ENCODE measurements at places on chromosomes 1 and 21.

DNA sequence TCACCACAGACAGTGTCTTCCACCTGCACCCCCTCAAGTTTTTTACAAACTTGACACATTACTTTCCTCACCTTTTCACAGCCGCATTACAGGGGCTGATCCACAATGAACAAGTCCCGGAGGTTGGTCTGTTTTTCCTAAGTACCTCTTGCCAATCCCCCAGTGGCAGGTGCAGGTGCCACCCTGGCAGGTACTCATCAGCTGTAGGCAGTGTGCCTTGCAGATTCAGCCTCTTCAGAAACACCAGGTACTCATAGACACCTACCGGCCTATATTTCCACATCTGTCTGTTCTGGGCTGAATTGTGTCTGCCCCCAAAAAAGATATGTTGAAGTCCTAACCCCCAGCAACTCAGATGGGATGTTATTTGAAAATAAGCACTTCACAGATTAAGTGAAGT is 81.4 kb upstream of the CNIH3 start:
- DNase-seq, result no peak

DNA sequence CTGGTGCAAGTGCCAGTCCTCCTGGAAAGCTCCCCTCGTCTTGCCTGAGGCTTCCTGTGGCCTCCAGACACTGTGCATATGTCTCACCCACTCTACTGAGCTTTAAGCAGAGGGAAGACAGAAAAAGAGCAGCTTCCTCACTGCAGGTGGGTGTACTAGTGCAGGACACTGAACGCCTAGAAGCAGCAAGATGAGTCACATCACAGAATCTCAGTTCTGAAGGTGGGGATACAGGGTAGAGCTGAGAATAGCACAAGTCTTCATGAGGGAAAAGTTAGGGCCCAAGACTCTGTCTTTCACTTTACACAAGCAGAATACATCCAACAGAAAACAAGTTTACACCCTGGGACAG is 37.4 kb downstream of the PCAT6 start:
- DNase-seq, result no peak

- no peak for DNase-seq
These were observed 17.0 kb upstream of the REG4 start for GRCh38 chr1:119828266-119828665.

GRCh38 chr1:227234998-227235405 is 83.3 kb downstream of the CDC42BPA start:
- DNase-seq, result peak; percentile 26

- DNase-seq, result no peak
These were observed 30.4 kb downstream of the VAV3 start for GRCh38 chr1:107934578-107934977.

GRCh38 chr1:229381234-229381633 is 38.4 kb upstream of the CCSAP start:
- DNase-seq, result no peak

DNA sequence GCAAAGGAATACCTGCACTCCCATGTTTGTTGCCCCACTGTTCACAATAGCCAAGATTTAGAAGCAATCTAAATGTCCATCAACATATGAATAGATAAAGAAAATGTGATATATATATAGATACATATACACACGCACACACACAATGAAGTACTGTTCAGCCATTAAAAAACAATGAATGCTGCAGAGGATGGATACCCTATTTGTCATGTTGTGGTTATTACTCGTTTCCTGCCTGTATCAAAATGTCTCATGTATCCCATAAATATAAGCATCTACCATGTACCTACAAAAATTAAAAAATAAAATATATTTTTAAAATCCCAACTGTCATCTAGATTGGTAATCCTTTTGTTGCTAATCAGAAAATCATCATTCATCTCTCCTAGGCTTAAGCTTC is 634.8 kb upstream of the ADGRL2 start:
- no peak for DNase-seq

GRCh38 chr1:11802973-11803885 is 2.5 kb downstream of the MTHFR start:
- DNase-seq, result peak; percentile 94

- DNase-seq, result no peak
These were observed 23.6 kb upstream of the DDX59 start for GRCh38 chr1:200693327-200693726.

DNA sequence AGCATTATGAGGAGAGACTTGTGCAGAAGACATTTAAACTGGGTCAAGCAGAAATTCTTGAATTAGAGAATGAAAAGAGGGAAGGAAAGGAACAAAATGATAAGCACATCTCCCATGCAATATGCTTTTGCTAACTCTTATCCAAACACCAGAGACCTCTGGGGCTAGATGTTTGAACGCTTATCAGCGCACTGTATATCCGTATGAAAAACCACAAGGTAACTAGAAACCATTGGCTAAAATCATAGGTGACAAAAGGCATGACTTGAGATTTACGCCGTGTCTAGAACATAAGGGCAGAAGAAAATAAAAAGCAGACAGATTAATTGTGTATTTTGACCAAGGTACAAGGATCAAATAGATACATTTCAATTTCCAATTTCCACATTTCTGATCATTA is 38.0 kb upstream of the TIAM1 start:
- no peak for DNase-seq

- peak; percentile 37 for DNase-seq
These were observed 91.5 kb downstream of the IER5 start for GRCh38 chr1:181179987-181180365.

DNA sequence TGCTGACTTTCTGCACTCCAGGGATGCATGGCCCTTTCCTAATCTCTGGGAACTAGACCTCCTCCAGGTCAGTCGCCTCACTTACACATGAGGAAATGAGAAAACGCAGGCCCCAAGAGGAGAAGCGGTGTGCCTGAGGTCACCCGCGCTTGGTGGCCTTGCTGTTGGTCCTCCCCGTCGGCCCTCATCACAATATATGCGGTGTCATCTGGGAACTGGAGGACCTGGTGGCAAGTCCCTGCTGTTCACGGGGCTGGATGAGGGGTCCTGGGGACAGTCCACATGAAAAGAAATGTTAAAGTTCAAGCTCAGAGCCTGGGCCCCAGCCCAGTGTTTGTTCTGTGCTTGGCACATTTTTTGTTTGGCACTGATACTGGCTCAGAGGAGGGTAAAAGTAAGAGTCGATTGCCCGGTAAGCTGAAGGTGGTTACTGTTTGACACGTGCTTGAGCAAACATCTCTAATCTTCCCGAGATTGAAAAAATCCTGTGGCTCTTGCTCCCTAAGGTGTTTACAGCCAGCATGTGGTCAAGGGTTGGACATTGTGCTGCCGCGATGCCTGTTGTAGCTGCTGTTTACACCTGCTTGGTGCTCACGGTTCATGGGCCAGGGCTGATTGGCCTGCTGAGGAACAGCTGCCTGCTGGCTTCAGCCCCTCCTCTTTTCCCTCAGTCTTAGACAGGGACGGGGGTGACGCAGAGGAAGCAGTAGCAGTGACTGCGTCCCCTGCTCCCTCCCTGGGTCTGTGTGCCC is 5.2 kb downstream of the COQ8A start:
- DNase-seq, result no peak

DNA sequence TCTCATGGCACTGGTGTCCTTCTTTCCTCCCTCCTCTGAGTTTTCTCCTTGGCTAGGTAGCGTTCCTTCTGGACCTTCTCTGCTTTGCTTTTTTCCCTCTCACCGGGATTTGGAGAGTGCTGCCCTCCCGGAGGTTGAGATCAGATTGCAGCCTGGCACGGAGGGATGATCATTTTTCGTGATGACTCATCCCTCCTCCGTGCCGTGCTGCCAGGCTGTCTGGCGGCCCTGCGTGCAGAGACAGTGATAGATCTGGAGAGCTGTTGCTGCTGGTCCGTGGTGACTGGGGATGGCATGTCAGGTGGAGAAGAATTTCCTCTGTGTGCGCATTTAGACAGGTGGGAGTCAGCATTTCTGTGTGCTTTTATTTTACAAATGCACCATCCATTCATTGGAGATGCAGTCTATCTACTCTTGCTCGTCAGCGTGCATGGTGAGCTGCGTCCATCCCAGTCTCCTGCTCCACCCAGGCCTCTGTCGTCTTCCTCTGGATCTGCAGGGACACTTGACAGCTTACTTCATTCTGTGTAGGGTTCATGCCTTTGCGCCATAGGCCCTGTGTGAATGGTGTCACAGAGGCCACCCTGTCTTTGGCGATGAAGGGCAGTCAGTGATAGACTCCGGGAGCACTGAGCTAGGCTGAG is 104.4 kb downstream of the PCBP3 start:
- DNase-seq, result no peak

DNA sequence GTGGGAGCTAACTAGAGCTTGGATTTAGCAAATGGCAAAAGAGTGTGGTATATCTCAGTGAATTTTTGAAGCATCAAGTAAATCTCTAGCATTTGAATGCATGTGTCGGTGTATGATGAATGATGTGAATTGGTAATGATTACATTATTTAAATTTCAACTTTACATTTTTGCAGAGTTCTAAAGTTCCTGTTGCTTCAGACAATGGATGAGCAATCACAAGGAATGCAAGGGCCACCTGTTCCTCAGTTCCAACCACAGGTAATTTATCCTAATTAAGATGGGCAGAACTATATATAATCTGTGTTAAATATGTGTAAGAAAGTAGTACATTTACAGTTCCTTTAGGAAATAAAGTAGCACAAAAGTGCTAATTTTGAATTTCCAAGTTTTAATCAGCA is 75.6 kb downstream of the NEK7 start:
- no peak for DNase-seq

- no peak for DNase-seq
These were observed 146.9 kb downstream of the MIS18A start for GRCh38 chr21:32131960-32132359.

GRCh38 chr1:78122389-78122788 is 76.6 kb downstream of the GIPC2 start:
- DNase-seq, result no peak

- DNase-seq, result no peak
These were observed 820 bp upstream of the TTF2 start for GRCh38 chr1:117059334-117059677.

DNA sequence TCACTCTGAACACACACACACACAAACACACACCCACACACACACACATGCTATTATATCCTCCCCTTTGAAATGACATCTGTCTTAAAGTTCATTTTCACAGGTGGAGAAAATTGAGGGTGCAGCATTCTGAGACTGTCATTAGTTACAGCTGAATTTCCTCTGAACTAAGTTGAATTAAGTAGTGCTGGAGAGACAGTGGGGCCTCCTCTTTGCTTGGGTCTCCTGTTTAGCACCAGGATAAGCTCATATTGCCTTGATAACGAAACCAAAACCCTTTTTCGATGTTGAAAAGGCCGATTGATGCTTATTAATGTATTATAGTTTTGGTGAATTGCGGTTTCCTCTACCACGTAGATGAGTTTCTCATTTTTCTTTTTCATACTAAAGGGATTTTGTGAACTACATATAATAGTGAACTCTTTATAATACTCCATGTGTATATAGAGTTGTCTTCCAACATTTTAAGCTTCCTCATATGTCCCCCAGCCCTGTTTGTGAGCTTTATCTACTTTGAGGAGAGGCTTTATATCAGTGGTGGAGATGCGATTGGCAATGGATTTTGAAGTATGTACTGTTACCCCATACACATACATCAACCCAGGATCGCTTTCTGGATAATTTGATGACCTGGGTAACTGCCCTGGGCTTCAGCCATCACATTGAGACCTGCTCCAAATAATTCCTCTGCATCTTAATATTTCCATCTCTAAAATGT is 17.4 kb downstream of the DYNLT5 start:
- DNase-seq, result no peak

GRCh38 chr1:116763116-116763786 is 9.0 kb downstream of the CD2 start:
- DNase-seq, result no peak

- no peak for DNase-seq
These were observed 104.9 kb upstream of the SNX7 start for GRCh38 chr1:98556521-98557158.

- DNase-seq, result no peak
These were observed 42.5 kb downstream of the IFI44 start for GRCh38 chr1:78691995-78692747.

DNA sequence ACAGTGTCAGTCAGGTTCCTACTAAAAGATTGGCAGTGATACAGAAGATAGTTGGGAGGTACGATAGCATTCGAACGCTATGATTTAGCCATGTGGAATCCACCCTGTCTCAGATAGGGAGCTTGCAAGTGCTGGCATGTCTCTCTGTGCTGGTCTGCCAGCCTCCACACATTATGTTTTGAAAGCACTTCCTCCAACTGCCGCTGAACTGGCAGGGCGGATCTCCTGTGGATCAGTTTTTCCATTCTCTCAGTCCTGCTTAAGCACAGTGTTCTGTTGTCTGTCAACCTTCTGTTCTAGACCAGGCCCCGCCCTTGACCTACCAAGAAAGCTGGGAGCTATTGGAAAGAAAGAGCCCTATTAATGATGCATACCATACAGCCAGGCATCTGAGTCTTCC is 65.5 kb upstream of the PALMD start:
- no peak for DNase-seq

DNA sequence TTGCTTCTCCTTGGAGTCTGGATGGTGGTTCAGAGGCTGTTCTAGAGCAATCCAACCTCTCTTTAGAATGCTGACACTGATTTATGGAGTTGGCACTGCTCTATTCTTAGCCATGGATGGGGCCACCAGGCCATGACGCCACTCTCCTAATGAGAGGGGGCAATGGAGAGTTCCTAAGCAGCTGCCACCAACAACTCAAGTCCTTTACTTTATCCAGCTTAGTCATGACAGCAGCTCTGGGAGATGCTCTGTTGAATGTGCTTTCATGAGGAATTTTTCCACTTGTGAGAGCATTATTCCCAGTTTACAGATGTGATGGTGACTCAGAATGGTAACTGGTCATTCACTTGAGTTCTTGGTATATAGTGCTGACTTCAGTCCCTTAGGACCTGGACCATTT is 366.3 kb downstream of the HHAT start:
- DNase-seq, result no peak

DNA sequence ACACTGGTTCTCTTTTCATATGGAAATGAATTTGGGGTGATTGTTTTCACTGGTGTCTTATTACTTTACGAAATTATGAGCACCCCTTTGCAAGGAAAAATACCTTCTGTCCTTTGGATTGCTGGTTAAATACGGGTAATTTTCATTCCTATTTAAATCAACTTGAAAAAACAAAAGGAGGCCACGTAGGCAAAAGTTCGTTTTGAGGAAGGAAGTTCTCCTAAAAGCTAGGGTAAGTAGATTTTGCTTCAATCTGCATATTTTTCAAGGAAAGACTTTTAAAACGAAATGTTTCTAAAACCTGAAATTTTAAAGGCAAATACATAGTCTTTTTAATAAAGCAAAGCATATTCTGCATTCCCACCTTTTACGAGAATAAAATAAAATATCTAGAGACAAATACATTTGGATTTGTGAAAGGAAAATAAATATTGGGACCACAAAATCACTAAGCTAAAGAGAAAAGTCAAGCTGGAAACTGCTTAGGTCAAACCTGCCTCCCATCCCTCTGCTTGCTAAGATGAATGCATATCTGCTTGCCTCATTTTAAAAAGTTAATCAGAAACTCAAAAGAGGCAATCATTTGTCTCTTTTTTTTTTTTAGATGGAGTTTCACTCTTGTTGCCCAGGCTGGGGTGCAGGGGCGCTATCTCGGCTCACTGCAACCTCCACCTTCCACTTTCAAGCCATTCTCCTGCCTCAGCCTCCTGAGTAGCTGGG is 70.9 kb upstream of the ETS2 start:
- no peak for DNase-seq

Measured in non-pigmented ciliary epithelial cell (primary cell).